NCI-H526 (cell line): ENCODE measurements at places on chromosomes 4 and X.

- DNase-seq: no peak
Observed at GRCh38 chr4:21451032-21451431, 497.5 kb downstream of the KCNIP4 start.

DNA sequence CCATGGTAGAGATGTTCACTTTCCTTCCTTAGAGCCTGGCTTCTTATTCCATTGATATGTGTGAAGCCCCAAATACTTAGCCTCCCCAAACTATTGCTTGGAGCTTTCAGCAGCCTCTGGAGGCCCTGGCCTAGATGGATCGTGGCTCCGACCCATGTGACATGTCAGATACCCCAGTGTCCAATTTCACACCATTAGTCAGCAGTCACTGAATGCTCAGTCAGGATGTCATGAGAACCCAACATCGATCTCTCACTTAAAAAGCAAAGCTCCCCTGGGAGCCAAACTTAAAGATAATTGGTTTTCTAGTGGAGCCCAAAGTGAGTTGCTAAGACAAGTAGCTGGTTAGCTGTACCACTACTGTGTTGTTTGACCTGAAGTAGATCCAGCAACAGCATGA is 41.6 kb upstream of the IGSF1 start:
- DNase-seq: no peak

DNA sequence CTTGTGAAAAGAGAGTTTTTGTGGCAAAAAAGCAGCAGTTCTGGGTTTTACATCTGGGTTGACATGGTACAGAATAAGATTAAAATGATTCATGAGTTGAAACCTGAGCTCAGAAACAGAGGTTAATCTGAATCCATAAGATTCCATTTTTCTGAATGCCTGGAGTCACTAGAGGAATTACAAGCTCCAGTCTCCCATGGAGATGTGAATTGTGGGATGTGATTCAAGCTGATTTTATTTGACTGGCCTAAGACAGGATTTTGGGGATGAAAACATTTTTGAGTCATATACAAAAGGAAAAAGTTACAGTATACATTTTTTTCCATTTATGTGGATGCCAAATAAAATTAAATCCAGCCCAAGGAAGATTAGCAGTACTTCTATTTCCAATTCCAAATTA is 161.1 kb downstream of the RBM46 start:
- DNase-seq: no peak

- no peak for DNase-seq
Observed at GRCh38 chrX:2732076-2732475, 19.8 kb upstream of the XG start.

- no peak for DNase-seq
Observed at GRCh38 chr4:54548831-54549460, 108.8 kb upstream of the KIT start.

DNA sequence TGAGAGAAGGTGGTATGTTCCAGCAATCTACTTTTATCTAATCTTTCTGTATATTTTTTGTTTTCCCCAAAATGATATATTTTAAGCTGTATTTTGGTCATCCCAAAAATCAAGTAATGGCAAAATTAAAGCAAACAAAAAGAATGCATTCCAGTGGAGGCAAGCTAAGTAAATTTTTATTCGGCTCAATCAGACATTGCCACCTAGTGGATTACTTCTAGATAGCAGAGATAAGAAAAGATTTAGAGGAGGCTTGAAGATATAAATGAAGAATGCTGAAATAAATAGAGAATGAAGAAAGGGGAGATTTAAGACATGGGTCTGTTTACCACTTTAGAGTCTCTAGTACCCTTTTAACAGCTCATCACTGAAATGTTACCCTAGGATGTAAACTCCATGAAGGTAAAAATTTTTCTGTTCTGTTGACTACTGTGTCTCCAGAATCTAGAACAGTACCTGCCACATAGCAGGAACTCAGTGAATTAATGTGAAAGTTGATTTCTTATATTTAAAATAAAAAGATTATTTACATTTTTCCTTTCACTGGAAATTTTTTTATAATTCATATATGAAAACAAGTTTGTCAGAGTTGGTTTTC is 110.9 kb upstream of the ANK2 start:
- DNase-seq: peak; percentile 25

- peak; percentile 45 for DNase-seq
Observed at GRCh38 chr4:54675721-54676461, 18.1 kb downstream of the KIT start.

DNA sequence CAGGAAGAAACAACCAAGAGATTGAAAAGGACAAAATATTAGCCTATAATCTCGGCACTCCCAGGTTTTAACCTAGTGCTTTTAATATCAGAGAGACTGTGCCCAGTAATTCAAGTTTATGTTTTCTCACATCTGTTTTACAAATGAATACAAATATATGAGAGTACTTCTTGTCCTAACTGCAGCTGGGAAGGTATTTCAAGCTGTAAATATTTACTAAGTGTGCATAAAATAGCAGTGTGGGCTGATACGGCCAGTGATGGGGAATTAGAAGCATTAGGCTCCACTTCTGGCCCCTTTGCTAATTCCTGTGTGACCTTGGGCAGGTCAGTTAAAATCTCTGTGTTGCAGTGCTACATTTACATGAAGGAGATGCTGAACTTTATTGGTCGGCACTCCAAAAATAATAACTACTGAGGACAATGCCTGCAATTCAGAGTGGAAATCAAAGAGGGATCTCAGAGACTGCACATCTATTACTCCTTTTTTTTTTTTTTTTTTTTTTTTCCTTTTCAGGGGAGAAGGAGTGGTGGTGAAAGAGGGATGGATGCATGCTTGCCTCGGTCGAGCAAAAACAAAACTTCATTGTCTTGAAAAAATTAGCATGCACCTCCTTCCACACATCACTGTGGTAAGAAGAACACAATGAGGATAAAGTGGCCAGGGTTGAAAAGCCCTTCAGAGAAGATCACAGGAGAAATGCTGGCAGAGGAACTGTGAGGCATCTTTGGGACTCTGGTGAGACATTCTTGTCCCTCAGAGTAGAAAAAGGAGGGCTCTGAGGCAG is 44.6 kb upstream of the LNX1 start:
- DNase-seq: no peak

- no peak for DNase-seq
Observed at GRCh38 chrX:8548446-8548845, 83.8 kb downstream of the VCX3B start.

- DNase-seq: no peak
Observed at GRCh38 chr4:6990661-6991060, 52.5 kb upstream of the TADA2B start.

DNA sequence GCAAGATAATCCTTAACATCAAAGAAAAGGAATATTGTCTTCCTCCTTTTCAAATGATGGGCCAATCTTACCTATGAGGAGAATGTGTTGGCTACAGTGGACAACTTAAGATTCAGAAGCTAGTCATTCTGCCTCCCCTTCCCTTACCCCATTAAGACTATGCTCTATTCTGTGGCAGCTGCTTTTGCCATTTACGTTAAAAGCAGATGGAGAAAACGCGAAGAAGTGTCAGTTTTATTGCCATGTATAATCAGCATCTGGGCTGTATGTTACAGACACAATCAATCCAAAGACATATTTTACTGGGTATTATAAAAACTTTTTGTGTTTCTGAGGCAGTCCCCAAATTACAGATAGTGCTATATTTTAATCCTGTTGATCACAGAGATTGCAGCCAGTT is 196.1 kb upstream of the PACRGL start:
- DNase-seq: no peak

- no peak for DNase-seq
Observed at GRCh38 chrX:46209037-46209436, 336.2 kb downstream of the ZNF674 start.

- no peak for DNase-seq
Observed at GRCh38 chr4:76772498-76773106, 125.3 kb downstream of the SOWAHB start.

DNA sequence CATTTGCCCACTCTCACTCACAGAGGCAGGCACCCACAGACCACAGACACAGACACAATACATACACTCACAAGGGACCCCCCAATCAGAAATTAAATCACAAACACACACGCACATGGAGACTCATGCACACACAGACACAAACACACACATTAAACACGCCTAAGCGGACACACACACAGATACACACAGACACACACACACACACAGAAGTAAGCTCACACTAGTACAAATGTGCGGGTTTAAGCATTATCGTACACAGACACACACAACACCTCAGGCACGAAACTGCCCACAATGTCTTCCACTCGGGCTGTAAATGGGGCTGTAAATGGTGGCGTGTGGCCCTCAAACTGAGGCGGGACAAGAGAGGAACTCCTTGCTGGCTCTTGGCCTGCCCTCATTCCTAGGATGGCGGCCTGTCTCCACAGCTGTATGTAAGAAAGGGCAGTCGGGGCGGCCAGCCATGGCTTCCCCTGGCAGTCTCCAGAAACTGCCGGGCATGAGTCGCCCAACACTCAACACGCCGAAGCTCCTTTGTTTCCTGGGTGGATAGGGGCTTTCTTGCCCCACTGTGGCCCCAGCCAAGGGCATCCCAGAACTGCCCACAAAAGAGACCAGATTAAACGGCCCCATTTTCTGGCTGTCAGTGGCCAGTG is 53.9 kb downstream of the NBDY start:
- DNase-seq: no peak
